Activated CD4-positive, alpha-beta T cell treated with anti-CD3 and anti-CD28 coated beads, Interleukin-2, amount 50 U/mL, for 16 hours (primary cell): ENCODE measurements at places on chromosomes 2 and 18.

GRCh38 chr2:234472155-234472554 lies 24.7 kb downstream of the ARL4C start:
- no peak for DNase-seq

DNA sequence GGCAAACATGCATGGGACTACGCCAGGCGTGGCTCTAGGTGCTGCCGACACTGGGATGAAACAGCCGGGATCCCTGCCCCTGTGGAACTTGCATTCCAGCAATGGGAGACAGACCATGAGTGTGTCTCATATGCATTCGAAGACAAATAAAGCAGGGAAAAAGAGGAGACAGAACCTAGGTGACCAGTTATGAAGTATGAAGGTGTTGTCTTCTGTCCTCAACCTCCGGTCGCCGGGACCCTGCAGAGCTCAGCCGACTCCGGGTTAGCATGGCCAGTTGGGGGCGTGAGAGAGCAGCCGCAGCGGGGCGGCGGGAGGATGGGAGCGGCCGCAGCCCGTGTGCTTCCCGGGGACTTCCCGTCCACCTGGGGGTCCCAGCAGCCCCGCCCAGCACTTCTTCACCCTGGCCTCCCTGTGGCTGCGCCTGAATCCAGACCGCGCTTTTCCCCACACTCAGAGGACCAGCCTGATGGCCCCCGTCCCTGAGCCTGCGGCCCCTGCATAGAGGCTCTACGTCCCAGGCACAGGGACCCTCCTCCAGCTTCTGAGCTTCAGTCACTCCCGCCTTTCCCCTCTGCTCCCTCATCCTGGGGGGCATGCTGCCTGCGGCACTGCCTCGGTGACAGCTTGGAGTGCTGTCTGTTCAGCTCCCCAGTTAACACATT lies 11.4 kb downstream of the ID2 start:
- peak; percentile 49 for DNase-seq

DNA sequence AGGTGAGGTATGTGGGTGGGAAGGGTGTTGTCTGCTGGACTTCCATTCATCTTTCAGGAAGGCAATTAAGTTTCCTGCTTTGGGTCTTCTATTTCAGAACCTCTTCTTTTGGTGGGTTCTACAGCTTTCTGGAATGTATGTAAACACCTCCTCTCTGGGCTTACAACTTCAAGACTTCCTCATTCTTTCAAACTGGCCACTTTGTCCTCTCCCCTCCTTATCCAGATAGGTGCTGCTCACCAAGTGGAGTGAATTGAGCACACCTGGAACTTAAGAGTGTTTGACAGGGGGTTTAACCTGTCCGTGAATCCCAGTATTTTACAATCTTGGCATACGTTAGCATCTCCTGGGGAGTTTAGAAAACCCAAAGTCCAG lies 5.2 kb upstream of the MRPL33 start:
- no peak for DNase-seq

DNA sequence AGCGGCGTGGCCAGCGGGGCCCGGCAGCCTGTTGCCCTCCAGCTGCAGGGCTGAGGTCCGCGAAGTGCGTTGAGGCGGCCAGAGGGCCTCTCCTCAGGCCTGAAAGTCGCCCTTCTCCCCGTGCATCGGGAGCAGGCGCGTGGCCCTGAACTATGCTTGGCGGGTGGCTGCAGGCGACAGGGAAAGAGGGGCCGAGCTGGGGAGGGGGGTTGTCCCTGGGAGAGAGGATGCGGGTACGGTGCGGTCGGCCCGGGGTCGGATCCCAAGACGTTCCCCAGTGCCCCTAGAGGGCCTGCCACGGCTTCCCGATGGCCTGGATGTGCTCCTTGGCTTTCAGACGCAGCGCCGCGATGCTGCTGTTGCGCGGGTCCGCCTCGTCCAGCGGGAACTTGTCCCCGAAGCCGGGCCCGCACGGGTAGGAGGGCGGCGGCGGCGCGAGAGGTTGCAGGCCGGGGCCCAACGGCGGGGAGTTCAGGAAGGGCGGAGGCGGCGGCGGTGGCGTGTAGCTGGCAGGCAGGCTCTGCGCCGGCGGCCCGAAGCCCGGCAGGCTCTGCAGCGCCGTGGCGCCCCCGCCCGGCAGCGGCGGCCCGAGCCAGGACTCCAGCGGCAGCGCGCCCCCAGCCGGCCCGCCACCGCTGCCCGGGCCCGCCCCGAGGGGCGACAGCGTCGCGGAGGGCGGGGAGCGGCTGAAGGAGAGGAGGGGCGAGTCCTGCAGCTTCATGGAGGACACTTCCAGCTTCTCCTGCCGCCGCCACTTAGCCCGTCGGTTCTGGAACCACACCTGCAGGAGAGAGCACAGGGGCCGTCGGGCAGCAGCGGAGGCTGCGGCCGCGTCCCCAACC lies 4.3 kb downstream of the RAX start:
- DNase-seq = peak; percentile 57

GRCh38 chr2:1991706-1992245 lies 247.5 kb upstream of the PXDN start:
- no peak for DNase-seq

DNA sequence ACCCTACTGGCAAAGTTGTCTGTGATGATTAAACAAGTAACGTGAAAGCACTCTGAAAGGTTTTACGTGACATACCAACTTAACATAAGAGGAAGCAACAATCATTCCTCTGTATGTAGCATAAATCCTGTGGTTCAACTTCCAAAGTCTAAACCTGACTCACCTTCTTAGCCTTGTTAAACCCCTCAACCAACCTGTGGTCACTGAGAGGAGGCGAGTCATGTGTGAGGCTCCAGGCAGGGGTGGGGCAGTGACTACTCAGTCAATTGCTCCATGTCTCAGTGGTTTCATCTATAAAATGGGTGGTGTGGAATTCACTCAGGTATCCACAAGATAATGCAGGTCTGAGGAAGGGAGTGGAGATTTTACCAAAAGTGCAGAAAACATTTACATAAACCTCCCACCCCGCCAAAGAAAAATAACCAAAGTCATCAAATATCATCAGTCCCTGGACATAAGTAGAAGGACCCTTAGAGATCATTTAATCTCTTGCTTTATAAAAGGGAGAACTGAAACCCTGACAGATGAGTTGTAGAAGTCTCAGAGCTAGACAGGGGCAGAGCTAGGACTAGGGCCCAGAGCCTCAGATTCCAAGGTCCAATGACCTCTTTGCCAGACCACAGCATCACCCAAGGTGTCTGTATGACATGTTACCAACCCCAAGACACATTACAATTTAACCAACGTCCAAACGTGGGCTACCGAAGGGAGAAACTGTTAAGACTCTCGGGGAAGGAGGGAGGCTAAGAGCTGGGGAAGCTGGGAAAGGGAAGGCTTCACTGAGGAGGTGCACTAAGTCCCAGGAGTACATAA lies 3.7 kb upstream of the PCBP1 start:
- DNase-seq = peak; percentile 75

GRCh38 chr2:219627103-219628100 lies at the start of gene SLC4A3:
TSS of gene SLC4A3 (plus strand) at chr2:219627630. CDS start at chr2:219627993, 363 bp downstream.
- DNase-seq = no peak

- no peak for DNase-seq
Measured at GRCh38 chr2:112465382-112465781, 16.6 kb upstream of the TTL start.

- peak; percentile 67 for DNase-seq
Measured at GRCh38 chr2:44833171-44834069, 108.1 kb upstream of the SIX3 start.

GRCh38 chr18:63216516-63217311 lies 102.9 kb downstream of the BCL2 start:
- DNase-seq = peak; percentile 70

GRCh38 chr2:173613386-173613785 lies 258.7 kb downstream of the CDCA7 start:
- no peak for DNase-seq

DNA sequence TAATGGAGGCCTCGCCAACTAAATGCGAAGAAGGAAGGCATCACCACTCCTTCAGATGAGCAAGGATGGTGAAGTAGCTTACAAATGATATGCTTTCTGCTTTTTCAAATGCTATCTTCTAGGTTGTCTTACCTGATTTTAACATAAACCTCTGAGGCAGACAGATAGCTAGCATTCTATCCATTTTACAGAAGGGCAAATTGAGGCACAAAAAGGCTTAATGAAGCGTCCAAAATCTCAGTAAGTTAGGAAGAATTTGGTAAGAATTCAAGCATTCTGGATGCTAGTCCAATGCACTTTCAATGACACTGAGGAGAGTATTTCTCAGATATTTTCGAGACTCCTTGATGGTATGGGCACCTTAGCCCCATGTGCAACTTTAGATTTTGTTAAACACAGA lies 81.8 kb downstream of the LRP2 start:
- no peak for DNase-seq

DNA sequence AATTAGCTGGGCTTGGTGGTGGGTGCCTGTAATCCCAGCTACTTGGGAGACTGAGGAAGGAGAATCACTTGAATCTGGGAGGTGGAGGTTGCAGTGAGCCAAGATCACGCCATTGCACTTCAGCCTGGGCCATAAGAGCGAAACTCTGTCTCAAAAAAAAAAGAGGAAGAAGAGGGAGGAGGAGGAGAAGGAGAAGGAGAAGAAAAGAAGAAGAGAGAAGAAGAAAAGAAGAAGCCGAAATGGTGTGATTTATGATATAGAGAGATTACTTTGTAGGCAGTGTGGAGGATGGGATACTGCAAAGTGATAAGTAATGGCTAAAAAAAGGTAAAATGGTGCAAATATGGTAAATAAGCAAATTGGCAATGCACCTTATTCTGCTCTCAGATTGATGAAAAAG lies 25.1 kb downstream of the THNSL2 start:
- DNase-seq = no peak

- no peak for DNase-seq
Measured at GRCh38 chr2:50546790-50547189, 485.1 kb downstream of the NRXN1 start.

DNA sequence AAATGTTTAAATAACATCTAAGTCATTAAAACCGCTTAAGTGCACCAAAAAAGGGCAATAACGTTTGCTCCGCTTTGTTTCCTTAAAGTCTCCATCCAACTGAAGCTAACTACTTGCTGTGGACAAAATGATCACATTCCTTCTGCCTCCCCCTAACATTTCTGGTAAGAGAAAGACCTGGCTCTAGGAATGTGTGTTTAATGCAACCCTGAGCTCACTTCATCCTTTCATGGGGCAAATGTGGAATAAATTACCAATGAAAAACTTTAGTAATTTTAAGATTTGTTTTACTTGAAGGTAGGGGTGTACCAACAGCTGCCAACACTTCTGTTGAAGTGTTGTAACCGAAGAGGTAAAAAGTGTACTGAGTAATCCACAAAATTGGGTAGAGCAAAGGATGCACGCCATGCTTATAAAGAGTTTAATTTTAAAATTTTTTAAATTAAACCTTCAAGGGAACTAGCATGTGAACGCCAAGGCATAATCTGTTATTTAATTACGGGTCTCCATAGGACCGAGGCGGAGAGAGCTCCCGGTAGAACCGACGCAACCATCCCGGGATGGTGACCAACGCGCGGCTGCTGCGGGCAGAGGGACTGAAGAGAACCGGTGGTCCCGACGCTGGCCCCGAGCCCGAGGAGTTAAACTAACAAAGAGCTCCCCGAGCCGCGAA lies 1.1 kb downstream of the HNRNPLL start:
- DNase-seq = no peak

- DNase-seq = no peak
Measured at GRCh38 chr18:35343488-35343935, 708 bp downstream of the ZNF24 start.

DNA sequence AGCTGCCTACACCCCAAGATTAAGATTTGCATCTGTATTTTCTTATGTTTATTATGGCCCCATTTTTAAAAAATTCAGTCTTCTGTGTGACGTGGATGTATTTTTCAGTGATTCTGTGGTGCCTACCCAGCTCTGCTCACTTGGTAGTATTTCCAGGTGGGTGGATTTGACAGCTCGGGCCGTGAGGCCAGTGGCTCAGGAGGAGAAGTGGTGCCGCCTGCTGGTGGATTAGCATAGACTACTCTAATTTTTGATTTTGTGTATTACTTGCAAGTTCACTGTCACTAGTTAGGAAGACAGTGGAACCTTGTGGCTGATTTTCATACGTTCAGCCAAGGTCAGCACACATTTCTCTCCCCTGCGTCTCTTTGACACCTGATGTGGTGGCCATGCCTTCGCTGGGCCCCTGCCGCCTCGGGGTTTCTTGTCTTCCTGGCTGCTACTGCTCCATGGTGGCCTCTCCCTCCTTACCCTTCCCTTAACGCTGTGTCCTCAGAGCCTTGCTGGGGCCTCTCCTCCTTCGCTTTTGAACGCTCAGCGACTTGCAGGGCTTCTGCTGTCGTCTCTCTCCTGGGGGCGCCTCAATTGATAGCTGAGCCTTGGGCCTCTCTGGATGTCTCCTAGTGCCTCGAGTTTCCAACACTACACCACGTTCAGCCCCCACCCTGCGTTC lies 89.4 kb downstream of the DGKD start:
- peak; percentile 77 for DNase-seq

- no peak for DNase-seq
Measured at GRCh38 chr2:233301811-233302210, 5.8 kb upstream of the SAG start.

- DNase-seq = no peak
Measured at GRCh38 chr2:45093181-45093580, 83.9 kb upstream of the SIX2 start.

GRCh38 chr2:71620116-71620515 lies 166.8 kb downstream of the DYSF start:
- DNase-seq = no peak

- DNase-seq = peak; percentile 47
Measured at GRCh38 chr2:237858294-237859081, 935 bp upstream of the RAMP1 start.

- no peak for DNase-seq
Measured at GRCh38 chr2:165815299-165816141, 21.5 kb upstream of the GALNT3 start.

GRCh38 chr2:200662727-200663126 lies 76.9 kb downstream of the AOX1 start:
- DNase-seq = no peak

GRCh38 chr2:25822190-25823117 lies 55.8 kb downstream of the ASXL2 start:
- peak; percentile 75 for DNase-seq

GRCh38 chr2:229783108-229783721 lies 68.9 kb upstream of the DNER start:
- DNase-seq = peak; percentile 9

DNA sequence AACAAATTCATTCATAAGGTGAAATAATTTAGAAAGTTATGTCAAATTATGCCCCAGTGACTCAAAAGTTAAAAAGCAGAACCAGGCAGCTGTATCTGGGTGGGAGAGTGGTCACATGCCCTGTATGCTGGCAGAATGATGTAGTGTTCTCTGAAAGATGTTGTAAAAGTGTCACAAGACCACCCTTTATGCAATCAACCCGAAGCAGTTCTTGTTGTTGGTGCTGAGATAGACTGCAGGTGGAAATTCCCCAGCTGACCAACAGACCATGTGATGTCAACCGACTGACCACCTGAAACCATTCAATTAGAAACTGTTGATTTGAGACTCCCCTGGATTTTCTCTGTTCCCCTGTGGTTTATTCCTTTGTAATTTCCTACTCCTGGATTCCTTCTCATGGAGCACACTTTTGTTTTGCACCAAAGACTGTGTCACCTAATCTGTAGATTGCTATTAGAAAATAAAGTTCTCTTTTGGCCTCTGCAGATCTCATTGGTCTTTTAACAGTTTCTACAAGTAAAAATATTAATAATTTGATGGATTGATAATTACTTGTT lies 1341.3 kb upstream of the LRRTM1 start:
- no peak for DNase-seq

GRCh38 chr2:156436497-156437085 lies 412 bp downstream of the GPD2 start:
- DNase-seq = peak; percentile 40

GRCh38 chr2:237669283-237669627 lies 41.9 kb downstream of the LRRFIP1 start:
- DNase-seq = no peak

- DNase-seq = peak; percentile 92
Measured at GRCh38 chr18:51211552-51211951, 14.1 kb upstream of the MEX3C start.

- no peak for DNase-seq
Measured at GRCh38 chr2:204122425-204122824, 185.9 kb downstream of the ICOS start.
